ENCODE measurements at places on chromosomes 3 and 15.

DNA sequence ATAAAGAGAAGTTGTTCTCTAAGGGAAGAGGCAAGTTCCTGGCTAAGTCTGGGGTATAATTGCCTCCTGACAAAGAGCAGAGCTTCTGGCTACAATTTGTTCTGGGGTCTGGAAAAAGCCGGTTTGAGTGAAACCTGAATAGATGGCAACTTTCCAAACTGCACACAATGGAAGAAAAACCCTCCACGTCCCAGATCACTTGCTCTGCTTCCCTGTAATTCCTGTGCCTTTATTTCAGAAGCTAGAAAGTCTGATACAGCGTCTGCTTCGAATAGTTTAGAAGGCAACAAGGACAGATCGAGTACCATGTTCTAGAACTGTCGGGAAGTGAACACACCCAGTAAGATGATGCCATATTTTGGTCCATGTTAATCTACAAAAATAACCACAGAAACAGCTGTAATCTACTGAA lies 1.6 kb upstream of the WDR82 start:
- DNase-seq = no peak

GRCh38 chr3:37766797-37767776 lies 94.6 kb upstream of the CTDSPL start:
- DNase-seq = no peak

DNA sequence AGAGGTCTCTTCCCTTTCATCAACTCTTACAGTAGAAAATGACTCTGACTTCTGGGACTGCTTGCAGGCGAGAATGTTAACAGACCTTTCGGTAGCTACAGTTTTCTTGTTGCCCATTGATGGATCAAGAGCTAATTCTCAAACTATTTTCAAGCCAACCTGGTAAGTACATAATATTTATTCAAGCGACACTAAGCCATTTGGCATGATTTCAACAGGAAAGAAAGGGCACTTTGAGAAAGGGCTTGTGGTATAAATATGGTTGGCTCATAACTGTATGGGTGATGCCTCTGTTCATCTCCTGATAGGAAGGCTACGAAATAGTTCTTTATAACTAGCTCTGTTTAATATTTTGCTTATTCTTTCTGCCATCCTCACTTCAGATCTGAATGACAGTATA lies 196.2 kb upstream of the CNTN4 start:
- DNase-seq = no peak

DNA sequence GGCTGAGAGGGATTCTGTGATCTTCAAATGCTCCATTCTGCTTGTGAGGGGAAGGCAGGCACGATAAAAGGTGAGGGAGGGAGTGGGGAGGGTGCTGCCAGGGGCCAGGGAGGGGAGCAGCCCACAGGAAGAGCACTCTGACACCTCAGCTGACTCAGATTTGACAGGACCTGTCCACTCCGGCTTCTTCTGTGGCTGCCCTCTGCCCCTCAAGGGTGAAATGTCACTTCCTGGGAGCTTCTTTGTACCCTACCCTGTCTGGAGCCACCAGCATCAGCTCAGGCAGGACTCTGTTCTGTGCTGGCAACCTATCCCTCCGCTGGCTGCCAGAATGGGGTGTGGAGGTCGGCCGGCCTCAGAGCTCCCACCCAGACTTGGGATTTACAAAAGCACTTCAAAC lies 114.0 kb upstream of the HACD2 start:
- no peak for DNase-seq

DNA sequence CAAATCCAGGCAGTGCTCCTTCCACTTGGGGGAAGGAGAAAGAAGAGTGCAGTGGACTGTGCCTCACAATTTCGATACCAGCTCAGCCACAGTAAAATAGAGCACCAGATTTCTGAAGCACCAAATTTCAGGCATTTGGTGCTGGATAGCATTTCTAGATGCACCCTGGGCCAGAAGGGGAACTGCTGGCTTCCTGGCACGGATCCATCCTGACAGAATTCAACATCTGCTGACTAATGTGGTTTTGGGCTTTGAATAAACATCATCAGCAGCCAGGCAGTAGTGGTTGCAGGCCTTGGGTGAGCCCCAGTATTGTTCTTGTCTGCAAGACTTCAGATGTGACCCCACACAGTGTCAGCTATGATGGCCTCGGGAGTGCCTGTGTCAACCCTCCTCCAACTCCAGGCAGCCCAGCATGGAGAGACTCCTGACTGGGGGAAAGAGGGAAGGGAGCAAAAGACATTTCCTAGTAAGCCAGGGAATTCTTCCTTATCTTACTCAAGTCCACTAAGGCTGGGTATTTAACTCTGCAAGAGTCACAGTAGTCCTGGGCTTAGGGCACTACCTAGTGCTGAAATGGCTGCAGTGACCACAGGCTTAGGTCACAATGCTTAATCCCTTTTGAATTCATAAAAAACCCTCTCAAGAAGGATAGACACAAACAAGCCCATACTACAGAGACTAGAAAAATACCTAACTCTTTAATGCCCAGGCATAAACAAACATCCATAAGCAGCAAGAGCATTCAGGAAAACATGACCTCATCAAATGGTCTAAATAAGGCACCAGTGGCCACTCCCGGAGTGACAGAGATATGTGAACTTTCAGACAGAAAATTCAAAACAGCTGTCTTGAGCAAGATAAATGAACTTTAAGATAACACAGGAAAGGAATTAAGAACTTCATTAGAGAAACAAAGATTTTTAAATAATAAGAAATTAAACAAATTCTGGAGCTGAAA lies 74.7 kb downstream of the SPATA16 start:
- DNase-seq = no peak

All from T-helper 2 cell (primary cell).